ENCODE measurements at places on chromosomes 5 and 9.

- no peak for DNase-seq
Measured at GRCh38 chr9:35385042-35385441, 104.9 kb upstream of the RUSC2 start.

GRCh38 chr9:74589576-74589975 is 92.4 kb downstream of the RORB start:
- no peak for DNase-seq

DNA sequence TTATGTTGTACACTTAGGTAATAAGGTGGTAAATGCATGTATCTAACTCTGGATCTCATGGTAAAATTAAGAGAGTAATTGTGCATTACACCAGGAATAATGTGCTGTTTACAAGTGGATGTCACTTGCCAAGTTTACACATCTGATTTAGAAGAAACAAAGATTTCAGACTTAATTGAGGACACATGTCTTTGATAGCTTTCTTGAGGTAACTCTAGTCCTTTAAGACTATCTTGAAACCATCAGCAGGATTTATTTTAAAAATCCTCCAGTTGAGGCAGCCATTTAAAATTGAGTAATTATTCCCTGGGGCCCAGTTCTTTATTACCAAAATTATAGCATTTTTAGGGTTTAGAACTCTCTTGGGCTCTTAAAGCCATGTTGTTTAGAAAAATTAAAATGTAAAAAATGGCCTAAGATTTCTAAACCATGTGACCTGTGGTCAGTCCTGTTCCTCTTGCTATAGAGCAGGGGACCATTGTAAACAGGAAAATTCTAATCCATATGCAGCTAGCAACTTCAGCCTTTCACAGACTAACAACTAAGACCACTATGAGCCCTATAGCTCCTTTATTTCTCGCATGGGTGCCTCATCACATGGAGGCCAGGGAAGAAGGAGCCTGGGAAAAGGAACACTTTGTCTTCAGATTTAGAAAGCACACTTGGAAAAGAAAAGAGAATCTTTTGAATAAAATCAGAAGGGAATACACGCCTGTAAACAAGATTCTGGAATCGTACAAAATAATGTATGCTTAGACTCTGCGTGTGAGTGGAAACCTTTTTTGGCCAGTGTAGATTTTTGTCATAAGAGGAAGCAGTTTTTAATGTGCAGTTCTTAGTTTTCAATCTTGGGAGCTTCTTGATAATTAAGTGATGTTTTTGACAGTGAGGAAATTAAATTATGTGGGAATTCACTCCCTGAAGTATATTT is 71.2 kb downstream of the ZSWIM6 start:
- DNase-seq, result no peak

- DNase-seq, result no peak
Measured at GRCh38 chr9:18708429-18708828, 234.5 kb downstream of the ADAMTSL1 start.

DNA sequence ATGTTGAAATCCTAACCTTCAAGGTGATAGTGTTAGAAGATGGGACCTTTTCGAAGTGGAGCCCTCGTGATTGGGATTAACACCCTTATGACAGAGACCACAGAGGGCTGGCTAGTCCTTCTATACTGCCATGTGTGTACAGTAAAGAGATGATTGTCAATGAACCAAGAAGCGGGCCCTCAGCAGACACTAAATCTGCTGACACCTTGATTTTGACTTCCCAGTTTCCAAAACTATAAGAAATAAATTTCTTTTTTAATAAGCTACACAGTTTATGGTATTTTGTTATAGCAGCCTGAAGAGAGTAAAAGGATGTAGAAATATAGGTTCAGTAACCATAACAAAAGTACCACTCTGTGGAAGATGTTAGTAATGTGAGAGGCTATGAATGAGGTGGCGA is 419.0 kb upstream of the NUDT12 start:
- no peak for DNase-seq

GRCh38 chr5:128857076-128857677 is 108.1 kb upstream of the SLC27A6 start:
- no peak for DNase-seq

DNA sequence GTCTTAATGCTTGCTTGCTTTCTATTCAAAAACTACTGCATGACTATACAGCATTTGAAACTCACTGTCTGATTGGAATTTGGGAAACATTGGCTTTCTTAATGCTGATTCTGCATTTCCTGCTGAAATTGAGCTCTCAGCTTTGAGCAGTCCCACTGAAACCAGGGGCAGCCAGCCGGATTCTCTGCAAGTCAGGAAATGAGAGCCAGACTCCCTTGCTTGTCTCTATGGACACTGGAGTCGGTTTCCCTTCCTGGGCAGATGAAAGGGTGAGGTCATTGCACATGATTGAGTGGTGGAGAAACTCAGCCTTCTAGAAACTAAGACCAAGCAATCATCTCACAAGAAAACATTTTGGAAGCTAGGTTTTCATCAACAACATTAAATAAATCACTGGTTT is 119.7 kb upstream of the SPATA31C2 start:
- no peak for DNase-seq

GRCh38 chr5:51095486-51095885 is 287.8 kb upstream of the ISL1 start:
- DNase-seq, result no peak

DNA sequence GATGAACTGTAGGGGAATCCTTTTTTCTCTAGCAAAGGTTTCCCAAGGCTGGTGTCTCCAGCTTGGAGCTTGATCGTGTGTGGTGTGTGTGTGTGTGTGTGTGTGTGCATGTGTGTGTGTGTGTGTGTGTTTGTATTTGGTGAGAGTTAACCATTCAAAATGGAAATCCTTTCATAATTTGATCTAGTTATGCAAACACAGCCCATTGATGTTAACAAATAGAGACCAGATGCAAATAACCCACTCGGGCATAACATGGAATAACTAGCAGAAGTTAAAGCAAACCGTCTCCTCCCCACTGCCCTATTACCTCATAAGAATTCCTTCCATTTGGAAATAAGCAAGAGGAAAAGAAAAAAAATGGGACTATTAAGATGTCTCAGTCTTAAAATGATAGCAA is 24.9 kb upstream of the ZSWIM6 start:
- DNase-seq, result no peak

DNA sequence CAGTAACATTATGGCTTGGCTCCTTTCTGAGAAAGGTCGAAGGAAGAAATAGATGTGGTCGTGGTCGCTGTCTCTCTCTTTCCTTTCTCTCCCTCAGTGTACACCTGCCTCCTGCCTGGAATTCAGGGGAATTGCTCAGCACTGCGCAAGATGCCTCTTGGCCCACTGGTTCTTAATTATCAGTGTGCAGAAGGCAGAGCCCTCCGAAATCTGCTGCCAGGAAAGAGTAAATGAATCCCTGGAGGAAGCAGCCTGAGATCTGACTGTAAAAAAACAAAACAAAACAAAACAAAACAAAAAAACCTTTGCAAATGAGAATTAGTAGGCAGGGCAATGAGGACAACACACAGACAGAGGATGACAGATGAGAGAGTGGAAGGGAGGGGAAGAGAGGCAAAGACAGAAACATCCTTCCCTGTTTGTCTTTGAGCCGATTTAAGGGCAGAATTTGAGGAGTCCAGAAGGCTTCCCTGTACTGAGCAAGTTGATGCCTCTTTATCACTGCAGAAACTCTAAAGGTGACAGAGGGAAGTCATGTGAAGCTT is 113.8 kb upstream of the PUM3 start:
- no peak for DNase-seq

DNA sequence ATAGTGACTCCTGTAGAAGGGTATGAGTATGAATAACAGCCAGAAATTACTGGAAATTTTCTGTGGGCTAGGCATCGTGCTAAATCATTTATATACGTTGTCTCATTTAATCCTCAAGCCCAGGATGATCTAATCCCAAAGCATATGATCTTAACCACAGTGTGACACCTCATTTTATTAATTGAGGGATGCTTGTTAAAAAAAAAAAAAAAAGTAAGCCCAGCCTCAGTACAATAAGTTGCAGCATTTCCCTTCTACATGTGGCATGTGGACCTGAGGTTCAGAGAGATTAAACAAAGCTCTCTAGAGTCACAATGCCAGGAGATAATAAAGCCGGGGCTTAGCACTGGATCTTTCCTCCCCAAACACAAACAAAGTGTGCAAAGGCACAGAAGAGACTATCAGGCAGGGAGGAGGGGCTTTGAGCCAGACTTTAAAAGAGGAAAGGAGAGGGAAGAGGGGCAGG is 49.5 kb downstream of the KLF4 start:
- no peak for DNase-seq

GRCh38 chr9:91036826-91037510 is 235.3 kb downstream of the SYK start:
- peak; percentile 79 for DNase-seq

GRCh38 chr9:98794802-98795201 is 1.6 kb downstream of the ANKS6 start:
- DNase-seq, result no peak

DNA sequence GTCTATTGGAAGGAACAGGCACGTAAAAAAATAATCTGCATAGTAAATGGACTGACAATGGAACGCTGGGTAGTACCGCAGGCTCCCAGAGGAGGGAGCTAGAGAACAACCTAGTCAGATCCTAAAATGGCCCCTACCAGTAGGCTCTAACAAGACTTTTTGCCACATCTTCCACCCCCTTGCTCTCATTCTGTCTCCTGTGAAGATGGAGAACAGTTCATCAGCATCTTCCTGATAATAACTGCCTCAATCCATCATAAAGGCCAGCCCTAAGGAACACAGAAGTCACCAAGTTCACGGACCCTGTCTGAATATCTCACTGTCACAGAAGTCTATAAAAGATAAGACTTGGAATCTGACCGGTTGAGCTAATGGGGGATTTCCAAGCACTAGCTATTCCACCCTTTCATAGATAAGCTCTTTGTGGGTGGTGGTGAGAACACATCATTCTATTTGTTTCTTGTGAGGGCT is 133.4 kb downstream of the SLC1A3 start:
- DNase-seq, result no peak

GRCh38 chr5:78799266-78800017 is 150.9 kb upstream of the LHFPL2 start:
- no peak for DNase-seq

DNA sequence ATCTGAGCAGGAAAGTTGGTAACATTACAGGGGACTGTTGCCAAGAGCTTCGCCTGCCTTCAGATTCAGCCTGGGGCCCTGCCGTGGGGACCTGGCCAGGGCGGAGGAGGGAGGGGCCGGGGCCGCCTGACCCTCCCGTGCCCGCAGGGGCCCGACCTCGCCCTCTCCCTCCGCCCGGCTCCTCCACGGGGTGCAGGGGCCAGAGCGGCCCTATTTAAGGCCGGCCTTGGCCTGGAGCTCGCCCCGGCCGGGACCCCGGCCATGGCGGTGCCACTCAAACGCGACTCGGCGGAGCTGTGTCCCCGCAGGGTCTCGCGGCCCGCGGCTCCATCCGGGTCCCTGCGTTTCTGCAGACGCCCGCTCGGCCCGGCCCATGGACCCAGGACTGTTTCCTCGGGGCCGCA is 757 bp downstream of the TMEM250 start:
- no peak for DNase-seq

DNA sequence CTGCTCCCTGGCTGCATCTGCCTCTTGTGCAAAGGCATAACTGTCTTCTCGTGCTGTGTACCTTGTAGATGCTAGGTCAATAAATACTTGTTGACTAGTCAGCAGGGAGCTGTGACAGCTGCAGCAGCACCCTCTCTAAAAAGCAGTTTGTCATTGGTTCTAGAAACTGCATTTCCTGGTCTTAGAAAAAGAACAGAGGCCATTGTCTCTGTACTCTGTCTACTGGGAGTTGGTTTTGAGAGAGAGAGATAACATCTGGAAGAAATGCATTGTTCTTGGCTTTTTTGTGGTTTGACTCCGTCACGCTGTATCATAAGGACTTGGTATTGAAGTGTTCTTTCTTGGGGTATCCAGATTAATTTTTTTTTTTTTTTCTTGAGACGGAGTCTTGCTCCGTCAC is 32.3 kb downstream of the SH3GLB2 start:
- DNase-seq, result peak; percentile 44

- DNase-seq, result no peak
Measured at GRCh38 chr9:70893580-70894122, 227.8 kb downstream of the TRPM3 start.

- no peak for DNase-seq
Measured at GRCh38 chr9:99363509-99363908, 141.4 kb downstream of the SEC61B start.

DNA sequence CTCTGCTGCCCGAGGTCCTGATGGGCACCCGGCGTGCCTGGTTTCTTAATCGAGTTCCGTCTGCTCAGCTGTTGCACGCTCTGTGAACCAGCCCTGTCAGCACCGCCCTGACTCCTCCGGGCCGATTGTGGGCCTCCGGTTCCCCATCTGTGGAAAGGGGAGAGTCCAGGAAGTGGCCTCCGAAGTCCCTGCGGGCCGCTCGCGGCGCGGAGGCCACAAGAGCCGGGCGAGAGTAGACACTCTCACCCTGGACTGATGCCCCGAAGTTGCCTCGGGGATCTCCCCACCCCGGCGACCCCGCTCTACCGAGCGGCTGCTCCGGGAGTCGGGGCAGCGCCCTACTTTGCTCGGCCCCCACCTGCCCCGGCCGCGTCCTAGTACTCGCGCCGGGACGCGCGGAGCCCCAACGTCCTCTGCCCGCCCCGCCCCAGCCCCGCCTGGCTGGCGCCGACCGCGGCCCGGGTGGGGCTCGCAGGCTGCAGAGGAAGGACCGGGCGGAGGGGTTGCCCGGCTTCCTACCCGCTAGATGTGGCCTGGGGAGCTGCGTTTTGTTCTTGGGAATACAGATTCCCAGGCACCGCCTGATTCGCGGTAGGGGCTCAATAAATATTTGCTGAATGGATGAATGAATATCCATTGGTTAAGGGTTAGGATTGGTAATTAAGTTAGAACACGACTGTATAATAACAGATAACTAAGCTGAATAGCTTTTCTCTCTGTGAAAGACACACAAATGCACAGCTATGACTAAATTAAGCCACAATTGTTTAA is 935 bp upstream of the ZNF367 start:
- peak; percentile 48 for DNase-seq

GRCh38 chr9:101574731-101575333 is 19.9 kb downstream of the PPP3R2 start:
- DNase-seq, result no peak

DNA sequence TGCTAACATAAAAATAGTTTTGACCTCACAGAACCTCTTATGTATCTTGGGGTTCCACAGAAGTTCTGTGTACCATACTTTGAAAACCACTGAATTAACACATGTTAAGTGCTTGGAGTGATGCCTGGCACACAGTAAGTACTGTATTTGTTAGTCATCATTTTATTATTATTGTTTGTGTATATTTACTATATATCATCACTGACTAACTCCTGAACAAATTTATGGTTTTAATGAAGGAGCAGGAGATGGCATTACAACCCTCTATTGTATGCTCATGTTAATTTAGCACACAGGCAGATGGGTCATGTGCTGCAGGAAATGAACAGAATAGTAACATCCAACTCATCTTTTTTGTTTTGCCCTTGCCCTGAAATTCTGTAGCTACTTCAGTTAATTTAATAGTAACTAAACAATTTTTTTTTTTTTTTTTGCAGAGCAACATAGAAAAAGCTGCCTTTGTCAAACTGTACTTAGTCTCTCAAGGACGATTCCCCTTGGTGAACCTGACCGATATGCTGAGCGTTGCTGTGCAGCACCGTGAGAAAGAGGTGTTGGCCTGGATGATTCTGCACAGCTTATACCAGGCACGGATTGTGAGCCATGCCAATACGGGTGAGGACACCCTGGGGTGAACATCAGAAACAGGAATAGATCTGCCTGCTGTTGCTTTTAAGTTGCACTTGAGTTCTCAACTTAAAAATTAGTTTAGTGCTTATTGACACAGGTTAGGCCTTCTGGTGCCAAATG is 45.4 kb downstream of the HACD4 start:
- DNase-seq, result no peak

Measured in posterior cingulate gyrus (tissue), 11 donors.